ENCODE measurements at places on chromosomes 12 and 14.

DNA sequence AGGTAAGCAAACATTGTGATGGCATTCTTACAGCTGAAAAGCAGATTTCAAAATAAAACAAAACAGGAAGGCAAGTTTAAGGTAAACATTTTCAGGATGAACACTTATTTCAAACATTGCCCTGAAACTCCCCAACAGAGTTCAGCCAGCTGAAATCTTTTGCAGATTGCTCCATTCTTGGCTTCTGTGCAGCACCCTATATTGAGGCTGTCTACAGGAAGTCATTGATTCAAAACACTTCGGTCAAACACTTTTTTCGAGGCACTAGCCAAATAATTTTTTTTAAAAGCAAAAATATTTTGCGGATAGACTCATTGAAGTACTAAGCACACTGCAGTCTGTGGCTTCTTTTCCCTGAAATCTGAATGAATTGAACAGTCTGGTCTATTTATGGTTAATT is 318.1 kb upstream of the PDE3A start:
- DNase-seq, result no peak

DNA sequence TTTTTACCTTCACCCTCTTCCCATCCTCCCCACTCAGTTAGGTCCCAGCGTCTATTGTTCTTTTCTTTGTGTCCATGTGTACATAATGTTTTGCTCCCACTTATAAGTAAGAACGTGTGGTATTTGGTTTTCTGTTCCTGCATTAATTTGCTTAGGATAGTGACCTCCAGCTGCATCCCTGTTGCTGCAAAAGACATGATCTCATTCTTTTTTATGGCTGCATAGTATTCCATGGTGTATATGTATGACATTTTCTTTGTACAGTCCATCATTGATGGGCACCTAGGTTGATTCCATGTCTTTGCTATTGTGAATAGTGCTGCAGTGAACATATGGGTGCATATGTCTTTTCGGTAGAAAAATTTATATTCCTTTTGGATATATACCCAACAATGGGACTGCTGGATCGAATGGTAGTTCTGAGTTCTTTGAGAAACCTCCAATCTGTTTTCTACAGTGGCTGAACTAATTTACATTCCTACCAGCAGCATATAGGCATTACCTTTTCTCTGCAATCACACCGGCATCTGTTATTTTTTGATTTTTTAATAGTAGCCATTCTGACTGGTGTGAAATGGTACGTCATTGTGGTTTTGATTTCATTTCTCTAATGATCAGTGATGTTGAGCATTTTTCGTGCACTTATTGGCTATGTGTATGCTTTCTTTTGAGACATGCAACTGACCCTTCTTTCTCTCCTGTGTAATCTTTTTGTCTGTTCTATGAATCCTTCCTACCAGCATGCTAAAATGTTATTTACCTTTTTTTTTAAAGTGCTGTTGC is 279.7 kb upstream of the AMIGO2 start:
- DNase-seq, result no peak

DNA sequence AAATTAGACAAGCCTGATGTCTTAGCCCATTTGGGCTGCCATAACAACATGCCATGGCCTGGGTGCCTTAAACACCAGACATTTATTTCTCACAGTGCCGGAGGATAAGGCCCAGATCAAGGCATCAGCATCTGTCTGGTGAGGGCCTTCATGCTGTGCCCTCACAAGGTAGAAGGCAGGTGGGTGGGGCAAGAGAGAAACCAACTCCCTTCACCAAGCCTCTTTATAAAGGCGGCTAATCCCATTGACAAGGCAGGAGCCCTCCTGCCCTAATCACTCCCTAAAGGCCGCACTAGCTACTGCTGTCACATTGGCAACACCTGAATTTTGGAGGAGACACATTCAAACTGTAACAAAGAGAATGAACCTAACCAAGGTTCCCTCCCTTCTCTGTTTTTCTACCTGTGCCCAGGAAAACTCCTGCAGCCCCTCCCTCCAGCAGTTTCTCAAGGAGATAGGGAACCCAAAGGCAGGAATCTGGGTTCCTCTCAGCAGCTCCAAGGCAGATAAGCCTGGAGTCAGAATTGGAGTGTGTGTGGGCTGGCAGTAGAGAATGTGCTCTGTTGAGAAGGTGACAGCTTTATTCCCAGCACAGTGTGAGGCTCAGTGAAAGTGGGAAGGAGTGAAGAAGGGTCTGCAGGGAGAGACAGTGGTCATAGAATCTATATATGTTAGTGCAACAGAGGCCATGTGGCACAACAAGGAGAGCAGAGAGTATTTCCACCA is 21.7 kb upstream of the GPATCH2L start:
- no peak for DNase-seq

- DNase-seq, result no peak
Measured at GRCh38 chr14:105641075-105641937, 114.9 kb downstream of the TMEM121 start.

DNA sequence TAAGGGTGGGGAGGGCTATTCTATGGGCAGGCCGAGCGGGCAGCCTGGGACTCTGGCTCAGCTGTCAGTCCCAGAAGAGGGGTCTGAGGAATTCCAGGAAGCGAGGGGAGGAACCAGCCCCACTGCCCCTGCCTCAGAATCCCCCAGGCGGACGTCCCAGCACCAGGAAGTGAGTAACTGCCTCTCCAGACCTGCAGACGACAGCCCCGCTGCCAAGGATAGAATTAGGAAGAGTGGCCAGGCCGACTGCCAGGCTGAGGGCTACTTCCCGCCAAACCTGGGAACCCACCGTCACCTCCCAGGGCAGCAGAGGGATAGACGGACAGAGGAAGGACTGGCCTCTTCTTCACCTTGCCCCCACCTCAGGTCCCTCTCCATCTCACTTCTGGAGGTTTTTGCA is 6.7 kb upstream of the BDKRB2 start:
- no peak for DNase-seq

- no peak for DNase-seq
Measured at GRCh38 chr12:75666939-75667334, 155.5 kb upstream of the KRR1 start.

- no peak for DNase-seq
Measured at GRCh38 chr14:101088395-101088667, 184.8 kb upstream of the RTL1 start.

- DNase-seq, result no peak
Measured at GRCh38 chr12:1668833-1669543, 21.9 kb upstream of the ADIPOR2 start.

DNA sequence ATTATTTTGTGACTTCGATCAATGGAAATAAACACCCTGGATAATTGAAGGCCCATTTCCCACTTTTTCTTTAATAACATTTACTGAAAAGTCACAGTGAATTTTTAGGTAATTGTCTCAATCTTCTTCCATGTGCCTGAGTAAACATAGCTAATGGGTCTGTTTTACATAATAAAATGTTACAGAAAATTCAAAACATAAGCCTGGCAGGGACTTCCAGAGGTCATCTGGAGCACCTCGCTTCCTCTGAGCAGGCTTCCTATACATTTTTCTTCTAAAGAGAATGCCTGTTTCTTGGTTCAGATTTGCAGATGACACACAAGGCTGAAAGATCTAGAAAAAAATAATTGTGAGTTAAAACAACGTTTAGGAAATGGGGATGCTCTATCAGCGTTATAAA is 183.8 kb upstream of the PDE3A start:
- DNase-seq, result no peak

GRCh38 chr12:4829161-4829792 is 80.4 kb upstream of the KCNA1 start:
- DNase-seq, result no peak

DNA sequence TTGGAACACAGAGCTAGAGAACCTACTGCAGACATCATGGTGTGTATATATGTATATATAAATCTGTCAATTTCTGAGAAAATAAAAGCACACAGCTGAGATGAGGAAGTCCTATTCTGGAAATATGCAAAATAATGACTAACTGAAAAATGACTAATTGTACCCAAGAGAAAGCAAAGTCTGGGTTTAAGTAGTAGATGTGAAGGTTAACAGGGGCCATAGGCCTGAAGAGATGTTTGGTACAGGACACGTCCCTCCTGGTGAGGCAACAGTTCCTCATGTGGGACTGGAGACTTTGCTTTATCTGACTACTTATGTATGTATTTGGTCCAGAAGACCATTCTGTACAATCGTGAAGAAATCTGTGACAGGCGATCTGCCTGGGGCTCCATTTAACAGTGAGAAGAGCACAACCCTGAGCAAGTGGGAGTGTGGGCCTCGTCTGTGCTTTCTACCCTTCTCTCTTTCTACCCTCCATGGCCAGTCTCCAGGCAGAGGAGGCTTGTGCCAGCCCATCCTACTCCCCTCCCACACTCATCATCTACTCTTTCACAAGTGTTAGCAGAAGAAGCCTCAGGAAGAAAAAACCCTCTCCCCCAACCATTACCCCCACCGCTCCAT is 67.5 kb downstream of the SLC41A2 start:
- DNase-seq, result no peak

- no peak for DNase-seq
Measured at GRCh38 chr12:59780605-59781135, 184.8 kb downstream of the SLC16A7 start.

DNA sequence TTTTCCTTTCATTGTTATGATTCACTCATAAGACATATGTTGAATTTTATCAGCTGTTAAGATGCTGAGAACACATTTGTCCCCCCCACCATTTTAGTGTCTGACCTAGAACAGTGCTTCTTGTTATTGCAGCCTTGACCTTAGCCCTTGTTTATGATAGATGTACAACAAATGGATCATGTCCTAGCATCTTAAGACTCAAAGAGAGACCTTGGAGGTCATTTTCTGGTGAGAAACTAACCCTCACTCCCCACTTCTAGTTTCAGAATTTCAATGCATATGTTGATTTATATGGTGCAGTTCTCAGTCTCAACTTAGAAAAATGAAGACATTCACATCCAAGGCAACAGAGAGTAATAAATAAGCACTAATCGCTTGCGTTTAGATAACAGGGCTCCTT is 391.2 kb downstream of the AEBP2 start:
- DNase-seq, result no peak
